Hindlimb muscle (tissue), 1 donor: ENCODE measurements at places on chromosomes 4 and X. TPM values are rescaled to one million over a fixed set of nuclear protein-coding genes. Genes with fewer than 3 reads are reported as not detected.

Gene PPBP
- 3.5 TPM for polyA plus RNA-seq

Gene SLC16A2
- polyA plus RNA-seq: 63.1 TPM

Gene FMR1
- 44.4 TPM for polyA plus RNA-seq

Gene BMPR1B
- 13.2 TPM for polyA plus RNA-seq

Gene FAM114A1
- 53.5 TPM for polyA plus RNA-seq

Gene ITGB1BP2
- polyA plus RNA-seq: 114 TPM

Gene GPR34
- 11.3 TPM for polyA plus RNA-seq

Gene NKAP
- polyA plus RNA-seq: 7.8 TPM

Gene SYN1
- 8.8 TPM for polyA plus RNA-seq

Gene PPP1R2C
- not detected for polyA plus RNA-seq

DNA sequence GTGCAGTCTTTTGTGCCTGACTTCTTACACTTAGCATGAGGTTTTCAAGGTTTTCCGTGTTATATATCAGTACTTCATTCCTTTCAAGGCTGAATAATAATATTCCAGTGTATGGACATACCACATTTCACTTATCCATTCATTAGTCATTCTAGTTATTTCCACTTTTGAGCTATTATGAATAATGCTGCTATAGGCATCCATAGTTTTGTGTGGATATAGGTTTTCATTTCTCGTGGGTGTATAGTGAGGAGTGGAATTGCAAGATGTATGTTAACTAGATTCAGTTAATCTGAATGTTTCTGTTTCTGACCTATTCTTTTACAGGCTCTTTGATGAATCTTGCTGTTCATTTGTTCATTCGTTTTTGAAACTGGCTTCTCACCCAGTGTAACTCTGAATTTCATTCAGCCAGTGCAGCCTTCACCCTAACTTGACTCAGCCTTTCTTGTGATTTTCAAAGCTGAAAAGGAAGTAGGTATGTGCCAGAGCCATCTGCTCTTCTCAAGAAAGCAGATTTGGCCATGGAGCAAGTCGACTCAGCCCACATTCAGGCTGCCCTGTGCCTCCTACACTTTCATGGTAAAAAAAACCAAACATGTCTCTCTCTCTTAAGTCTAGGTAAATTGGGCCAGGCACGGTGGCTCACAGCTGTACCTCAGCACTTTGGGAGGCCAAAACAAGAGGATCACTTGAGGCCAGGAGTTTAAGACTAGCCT, 56.3 kb upstream of the NOCT start:
- DNase-seq: no peak

DNA sequence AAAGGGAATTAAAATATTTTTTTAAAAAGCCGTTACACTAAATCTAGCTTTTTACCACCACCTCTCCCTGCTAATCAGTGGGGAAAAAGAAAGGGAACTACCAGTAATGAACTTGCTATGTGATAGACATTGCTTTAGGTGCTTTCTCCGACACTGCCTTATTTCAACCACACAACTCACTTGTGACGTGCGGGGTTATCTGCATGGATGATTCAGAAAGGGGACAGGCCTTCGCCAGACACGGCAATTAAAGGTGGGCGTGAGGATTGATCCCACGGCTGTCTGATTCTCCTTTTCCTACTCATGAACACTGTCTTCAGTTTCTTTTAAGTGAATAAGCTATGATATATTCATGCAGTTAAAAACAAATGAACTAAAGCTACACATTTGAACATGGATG, 882 bp upstream of the CXCR3 start:
- no peak for DNase-seq

- DNase-seq: no peak
Observed at GRCh38 chrX:148593987-148594386, 93.6 kb downstream of the AFF2 start.

DNA sequence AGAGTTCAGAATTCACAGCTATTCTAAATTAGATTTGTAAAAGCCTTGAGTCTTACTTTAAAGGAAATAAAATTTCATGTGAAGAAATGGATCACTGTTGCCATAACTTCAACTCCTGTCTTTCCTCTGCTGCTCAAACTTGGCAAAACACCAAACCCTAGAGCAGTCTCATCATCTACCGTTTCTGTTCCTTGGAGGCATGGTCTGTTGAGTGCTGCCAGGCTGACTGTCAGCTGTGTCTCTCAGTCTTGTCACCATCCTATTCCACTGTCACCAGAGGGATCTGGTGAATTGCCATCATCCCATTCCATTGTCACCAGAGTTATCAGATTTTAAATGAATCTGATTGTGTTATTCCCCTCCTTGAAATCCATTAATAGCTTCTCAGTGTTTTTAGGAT, 55.6 kb downstream of the STIM2 start:
- DNase-seq: no peak

DNA sequence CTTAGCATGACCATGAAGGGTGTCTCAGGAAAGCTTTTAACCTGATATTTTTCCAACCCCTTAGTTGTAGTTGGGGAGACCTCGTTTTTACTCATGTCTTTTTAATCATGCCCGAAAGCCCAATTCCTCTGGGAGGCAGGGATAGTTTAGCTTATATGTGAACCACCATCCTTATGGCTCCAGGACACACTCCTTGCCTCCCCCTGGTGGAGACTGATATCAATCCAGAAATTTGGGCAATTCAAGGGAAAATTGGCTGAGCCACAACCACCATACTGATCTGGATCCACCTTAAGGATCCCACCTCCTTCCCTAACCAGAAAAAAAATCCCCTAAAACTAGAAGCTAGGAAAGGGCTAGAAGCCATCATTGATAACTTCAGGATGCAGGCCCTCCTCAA, 13.4 kb upstream of the COL25A1 start:
- no peak for DNase-seq

GRCh38 chr4:169269916-169270809, 593 bp downstream of the SH3RF1 start:
- no peak for DNase-seq

- DNase-seq: no peak
Observed at GRCh38 chr4:8038719-8039251, 99.1 kb upstream of the AFAP1 start.

- no peak for DNase-seq
Observed at GRCh38 chr4:125111323-125111722, 203.4 kb upstream of the FAT4 start.

GRCh38 chr4:90857081-90857820, 730.1 kb downstream of the CCSER1 start:
- no peak for DNase-seq

DNA sequence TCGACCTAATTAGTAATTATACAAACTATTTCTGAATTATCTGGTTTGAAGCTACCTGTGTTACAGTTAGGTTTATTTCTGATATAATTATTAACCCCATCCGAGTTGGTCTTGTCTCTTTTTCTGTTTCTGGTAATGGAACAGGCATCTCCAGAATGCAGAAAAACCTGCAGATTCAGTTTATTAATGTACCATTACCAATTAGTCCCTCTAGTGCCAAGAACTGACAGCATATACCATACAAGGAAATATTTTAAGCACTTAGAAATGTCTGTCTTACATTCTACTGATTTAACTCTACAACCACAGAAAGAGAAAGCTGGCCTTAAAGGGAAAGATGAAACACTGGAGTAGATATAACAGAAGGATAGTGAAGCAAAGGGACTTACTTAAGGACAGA, 570.6 kb downstream of the CENPC start:
- DNase-seq: no peak

DNA sequence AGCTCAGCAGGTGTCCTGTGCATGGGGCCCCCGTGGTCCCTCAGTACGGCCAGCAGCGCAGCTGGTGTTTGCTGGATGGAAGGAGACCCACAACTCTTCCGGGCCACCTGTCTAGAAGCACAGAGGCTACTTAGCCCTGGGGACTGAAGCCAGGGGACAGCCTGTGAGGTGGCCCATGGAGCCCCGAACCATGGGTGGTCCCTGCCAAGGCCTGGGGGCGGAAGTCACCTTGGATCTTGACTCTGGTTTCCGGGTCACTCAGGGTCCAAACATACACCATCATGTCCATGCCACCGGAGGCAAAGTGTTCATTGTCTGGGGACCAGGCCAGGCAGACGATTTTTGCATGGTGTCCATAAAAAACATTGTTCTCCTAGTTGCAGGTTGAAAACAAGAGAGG, 39.5 kb downstream of the WDR1 start:
- DNase-seq: no peak

- no peak for DNase-seq
Observed at GRCh38 chrX:120638619-120639018, 8.8 kb upstream of the C1GALT1C1 start.

DNA sequence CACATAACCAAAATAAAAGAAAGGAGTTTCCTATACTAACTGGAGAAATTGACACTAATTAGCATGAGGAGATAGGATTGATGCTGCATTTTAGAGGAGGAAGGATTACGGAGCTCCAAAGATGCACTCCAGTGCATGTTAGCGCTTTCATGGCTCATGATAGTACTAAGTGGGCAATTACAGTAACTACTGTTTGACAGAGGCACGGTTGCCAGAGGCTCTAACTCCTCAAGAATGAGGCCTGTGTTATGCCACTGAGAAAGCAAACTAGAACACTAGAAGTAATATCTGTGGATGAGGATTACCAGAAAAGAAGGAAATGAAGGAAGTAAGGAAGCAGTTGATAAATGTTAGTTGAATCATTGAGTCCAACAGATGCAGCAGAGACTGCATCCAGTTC, 19.6 kb upstream of the PDGFC start:
- DNase-seq: no peak

GRCh38 chr4:186844059-186844681, 120.5 kb upstream of the FAT1 start:
- DNase-seq: peak; percentile 64

DNA sequence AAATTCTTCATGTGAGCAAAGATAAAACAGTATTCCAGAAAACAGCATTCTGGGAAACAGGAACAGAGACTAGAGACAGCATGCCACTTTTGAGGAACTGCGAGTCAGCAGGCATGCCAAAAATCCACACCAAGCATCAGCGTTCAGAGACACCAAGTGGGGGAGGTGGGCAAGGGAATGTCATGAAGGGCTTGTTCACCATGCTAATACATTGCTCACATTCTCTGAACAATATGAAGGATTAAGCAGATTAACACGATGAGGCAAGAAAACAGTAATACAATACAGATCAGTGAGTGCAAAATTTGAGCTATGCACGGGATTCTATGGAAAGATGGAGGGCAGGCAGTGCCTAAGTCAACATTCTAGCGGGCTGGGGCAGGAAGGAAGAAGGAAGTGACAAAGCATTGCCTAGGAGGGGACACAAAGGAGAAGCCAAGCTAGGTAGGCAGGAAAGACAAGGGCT, 278.3 kb downstream of the FBXW7 start:
- no peak for DNase-seq
